ENCODE measurements at places on chromosomes 7 and 10. TPM values are rescaled to one million over a fixed set of nuclear protein-coding genes. Genes with fewer than 3 reads are reported as not detected.

DNA sequence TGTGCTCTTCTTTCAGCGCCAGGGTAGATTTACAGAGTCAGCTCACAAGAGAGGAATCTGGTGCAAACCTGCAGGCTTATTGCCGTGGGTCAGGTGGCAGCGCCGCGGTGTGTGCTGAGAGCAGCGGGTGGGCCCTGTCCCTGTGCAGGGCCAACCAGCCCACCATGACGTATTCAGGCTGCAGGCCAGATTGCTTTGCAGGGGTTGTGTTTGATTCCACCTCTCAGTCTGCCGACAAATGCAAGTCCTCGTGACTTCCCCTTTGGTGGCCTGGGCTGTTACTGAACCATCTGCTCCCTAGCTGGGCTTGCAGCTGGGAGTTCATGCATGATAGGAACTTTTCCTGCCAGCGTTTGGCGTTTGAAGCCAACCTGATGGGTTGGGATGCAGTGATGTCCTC, 66.7 kb upstream of the LEP start:
- DNase-seq, result no peak

The PPP1R9A gene
- total RNA-seq, result under 0.01 TPM

- DNase-seq, result no peak
Measured at GRCh38 chr10:15196021-15196834, 27.7 kb upstream of the NMT2 start.

The ZNF485 gene
- total RNA-seq, result 4.7 TPM

DNA sequence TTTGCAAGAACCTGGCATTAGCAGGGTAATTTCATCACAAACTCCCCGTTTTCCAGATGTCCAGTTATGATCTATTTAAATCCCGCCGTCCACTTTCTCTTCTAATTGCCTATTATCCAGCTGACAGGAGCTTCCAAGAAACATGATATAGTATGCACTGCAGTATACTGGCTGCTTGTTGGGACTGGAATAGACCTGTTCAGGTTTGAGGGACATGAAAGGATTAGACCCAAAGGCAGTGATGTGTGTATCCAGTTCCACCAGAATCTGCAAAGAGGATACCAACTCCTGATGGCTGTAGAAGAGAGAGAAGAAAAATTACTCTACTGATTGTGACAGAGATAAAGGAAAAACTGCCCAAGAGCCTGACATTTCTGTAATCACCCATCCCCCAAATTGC, 8.9 kb downstream of the MSS51 start:
- no peak for DNase-seq

DNA sequence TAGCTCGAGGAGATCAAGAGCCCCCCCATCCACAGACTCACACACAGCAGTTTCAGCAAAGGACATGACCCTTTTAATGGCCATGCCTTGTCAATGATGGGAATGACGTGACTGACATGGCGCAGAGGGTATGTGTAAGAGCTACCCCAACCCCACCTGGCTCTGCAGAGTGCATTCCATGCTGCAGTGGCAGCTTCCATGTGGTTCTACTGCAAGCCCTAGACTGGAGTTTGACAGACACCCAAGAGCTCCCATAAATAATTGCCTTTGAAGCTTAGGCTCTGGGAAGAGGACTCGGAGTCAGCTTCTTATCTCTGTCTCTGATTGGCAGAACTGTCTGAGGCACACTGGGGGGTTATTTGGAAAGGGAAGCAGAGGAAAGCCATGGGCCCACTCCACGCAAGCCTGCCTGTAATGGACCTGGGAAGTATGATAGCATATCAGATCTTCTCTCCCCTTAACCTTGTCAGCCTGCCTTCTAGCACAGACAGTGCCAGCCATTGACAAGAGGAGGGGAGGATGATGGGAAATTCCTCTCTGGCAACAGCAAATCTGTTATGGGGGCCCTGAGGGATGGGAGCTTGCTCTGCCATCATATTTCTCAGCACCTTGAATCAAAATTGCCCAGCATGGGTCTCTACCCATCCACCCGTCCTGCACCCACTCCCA, 478.5 kb upstream of the PODXL start:
- DNase-seq, result no peak

DNA sequence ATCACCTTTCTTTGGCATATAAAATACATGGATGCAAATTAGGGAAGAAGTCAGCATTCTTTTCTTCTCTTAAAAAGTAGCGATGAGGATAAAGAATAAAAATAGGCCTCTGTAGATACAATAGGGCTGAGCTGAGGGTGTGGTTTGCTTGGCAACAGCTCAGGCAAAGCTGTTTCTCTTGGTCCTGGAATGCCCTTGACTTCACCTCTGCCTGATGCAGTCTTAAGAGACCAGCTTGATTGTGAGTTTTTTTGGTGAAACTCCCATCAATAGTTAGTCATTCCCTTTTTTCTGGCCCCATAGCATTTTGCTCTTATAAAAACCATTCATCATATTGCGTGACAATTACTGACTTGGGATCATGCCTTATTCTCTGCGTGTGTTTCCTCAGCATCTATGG, 42.1 kb upstream of the MKLN1 start:
- DNase-seq, result no peak

The CPVL gene
- not detected for total RNA-seq

Data from osteoblast (primary cell).